ENCODE measurements at places on chromosomes 7 and 10.

DNA sequence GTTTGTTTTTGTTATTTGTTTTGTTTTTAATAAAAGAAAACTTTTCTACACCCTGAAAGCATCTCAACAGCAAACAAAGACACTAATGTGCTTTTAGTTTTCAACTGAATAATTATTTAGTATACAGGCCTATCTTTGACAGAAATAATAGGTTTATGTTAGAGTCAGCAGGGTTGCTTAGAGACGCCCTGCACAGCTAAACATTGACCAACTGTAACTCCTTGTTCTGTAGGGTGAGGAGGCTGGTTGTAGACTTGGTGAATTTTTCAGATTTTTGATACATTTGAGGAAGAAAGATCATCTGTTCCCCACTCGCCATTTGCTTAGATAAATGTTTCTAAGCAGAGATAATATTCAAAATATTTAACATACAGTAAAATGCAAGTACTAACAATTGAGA lies 103.1 kb downstream of the CALCR start:
- no peak for DNase-seq

GRCh38 chr7:12814828-12815227 lies 127.4 kb downstream of the ARL4A start:
- no peak for DNase-seq

DNA sequence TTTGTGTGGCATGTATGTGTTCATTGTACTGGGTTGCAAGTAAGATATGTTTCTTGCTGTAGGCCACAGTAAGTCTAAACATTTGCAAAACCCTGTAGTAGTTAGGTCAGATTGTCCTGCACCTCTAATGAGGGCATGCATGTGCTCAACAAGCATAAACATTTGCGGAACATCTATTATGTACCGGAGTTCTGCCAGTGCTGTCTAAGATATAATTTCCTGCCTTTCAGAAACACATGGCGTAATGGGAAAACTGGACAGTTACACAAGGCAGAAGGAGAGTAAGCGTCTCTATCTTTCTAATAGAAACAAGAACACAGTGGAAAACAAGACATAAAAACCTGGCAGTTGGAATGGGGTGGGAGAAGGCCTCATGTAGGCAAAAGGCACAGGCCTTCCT lies 2.8 kb downstream of the ABCB8 start:
- DNase-seq: no peak

- no peak for DNase-seq
Observed at GRCh38 chr7:35272246-35272645, 18.3 kb upstream of the TBX20 start.

DNA sequence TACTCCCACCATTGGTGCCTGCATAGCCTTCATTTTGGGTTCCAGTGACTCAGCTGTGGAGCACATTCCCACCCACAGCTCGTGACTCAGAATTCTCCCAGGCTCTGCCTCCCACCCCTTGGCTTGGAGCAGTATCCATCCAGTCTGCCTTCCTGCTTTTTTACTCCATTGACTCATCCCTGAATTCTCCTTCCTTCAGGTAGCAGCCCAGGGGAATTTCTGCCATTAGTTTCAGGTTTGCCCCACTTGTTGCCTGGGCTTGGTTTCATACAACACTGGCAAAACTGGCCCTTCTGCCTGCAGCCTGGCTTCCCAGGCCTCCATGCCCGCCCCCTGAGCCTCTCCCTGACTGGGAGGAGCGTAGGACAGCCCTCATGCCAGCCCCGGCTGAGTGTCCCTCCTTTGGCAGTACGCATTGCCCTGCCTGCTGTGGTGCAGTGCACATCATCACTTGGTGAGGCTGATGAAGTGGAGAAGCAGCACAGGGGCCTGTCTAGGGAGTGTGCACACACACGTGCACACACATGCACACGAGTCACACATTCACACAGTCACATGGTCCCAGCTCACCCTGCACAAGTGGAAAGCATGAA lies 55.0 kb downstream of the SNX10 start:
- no peak for DNase-seq

- DNase-seq: no peak
Observed at GRCh38 chr7:92747041-92747835, 89.1 kb downstream of the CDK6 start.

DNA sequence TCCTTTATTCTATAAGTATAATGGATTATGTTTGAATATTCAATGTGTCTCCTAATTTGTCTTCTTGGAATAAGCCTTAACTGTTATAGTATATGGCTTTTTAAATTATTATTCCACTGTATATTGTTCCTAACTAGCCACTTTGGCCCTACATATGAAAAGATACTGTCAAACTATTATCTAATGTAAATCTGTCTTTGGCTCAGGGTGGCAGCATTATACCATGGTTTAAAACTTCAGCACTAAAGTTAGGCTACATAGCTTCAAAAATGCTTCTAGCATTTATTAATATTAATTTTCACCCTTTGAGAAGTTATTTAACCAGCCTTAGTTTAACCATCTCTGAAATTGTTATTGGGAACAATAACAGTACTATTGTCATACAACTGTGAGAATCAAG lies 543.1 kb upstream of the MBL2 start:
- DNase-seq: no peak

GRCh38 chr10:49310460-49310859 lies 11.5 kb downstream of the C10orf71 start:
- peak; percentile 63 for DNase-seq

DNA sequence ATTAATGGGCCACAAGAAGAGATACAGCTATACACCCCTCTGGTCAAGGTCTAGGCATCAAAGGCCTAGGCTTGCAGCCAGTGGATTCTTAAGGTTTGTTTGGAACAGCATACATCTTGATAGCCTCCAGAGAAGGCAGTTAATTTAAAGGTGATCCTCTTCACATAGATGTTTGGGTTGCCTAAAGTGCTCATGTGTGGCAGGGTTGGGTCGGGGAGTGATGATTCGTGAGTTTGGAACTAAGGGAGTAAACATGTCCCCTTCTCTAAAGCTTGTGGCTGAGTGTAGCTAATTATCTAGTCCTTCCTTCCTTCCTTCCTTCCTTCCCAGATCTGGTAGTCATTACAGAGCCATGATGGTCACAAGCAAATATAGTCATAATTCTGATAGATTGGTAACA lies 12.4 kb downstream of the PCLO start:
- DNase-seq: no peak

GRCh38 chr7:130114776-130115175 lies 44.4 kb downstream of the KLHDC10 start:
- DNase-seq: no peak

GRCh38 chr7:41504214-41504980 lies 198.5 kb downstream of the INHBA start:
- no peak for DNase-seq

Measured in activated CD8-positive, alpha-beta memory T cell treated with anti-CD3 and anti-CD28 coated beads, Interleukin-2, amount 10 ng/mL, durations not matched to agents 7 days and 5 days (primary cell).